ENCODE measurements at places on chromosomes 5 and 9.

DNA sequence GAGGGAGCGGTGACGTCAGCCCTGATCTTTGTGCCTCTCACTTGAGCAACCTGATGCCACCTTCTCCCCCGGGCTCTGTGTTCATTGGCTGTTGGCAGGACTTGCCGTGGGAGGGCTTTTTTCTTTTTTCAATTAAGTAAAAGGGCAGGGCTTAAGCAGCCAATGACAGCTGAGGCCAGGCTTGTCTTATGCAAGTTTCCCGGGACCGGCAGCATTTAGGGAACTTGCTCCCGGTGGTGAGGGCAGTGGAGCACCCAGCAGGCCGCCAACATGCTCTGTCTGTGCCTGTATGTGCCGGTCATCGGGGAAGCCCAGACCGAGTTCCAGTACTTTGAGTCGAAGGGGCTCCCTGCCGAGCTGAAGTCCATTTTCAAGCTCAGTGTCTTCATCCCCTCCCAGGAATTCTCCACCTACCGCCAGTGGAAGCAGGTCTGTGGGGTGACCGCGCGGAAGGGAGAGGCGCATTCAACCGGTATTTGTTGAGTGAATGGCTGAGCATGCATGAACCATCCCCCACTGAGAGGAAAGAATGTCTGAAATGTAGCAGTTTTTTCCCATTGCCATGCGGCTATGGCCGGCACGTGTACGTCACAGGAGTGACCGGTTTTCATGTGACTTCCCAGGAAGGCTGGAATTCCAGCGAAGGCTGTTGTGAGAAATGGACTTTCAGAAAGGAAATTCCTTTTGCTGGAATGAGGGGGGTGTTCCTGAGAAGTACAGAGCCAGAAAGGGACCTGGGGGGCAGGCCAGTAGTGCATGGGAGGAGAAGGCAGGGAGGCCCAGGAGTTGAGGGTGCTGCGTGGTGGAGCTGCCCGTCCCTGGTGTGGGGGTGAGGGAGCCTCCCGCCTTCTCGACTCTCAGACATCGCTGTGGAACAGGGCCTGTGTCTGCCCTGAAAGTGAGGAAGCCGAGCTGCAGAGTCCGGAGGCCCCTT is 29.0 kb downstream of the PTGES2 start:
- DNase-seq, result peak; percentile 89

GRCh38 chr5:96729156-96729555 is 67.0 kb downstream of the CAST start:
- no peak for DNase-seq

GRCh38 chr5:72624641-72625236 is 117.5 kb upstream of the ZNF366 start:
- DNase-seq, result no peak

DNA sequence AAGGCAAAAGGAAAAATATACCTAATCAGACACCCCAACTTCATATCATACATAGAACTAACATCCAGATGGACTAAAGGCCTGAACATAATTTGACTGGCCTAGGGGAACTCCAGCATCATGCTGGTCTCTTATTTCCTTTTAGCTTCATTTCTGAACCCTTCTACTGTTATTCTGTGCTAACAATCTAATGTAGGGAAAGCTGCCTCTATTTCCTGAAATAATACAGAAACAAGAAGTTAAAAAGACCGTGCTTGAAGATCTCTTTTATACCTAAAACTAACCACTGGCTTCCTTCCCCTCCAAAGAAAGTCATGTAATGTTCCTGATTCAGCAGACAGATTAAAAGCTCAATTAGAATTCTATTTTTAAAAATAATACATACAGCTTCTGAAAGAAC is 36.7 kb downstream of the LPAR1 start:
- DNase-seq, result no peak

GRCh38 chr5:67515020-67515689 is 318.6 kb upstream of the CD180 start:
- no peak for DNase-seq

DNA sequence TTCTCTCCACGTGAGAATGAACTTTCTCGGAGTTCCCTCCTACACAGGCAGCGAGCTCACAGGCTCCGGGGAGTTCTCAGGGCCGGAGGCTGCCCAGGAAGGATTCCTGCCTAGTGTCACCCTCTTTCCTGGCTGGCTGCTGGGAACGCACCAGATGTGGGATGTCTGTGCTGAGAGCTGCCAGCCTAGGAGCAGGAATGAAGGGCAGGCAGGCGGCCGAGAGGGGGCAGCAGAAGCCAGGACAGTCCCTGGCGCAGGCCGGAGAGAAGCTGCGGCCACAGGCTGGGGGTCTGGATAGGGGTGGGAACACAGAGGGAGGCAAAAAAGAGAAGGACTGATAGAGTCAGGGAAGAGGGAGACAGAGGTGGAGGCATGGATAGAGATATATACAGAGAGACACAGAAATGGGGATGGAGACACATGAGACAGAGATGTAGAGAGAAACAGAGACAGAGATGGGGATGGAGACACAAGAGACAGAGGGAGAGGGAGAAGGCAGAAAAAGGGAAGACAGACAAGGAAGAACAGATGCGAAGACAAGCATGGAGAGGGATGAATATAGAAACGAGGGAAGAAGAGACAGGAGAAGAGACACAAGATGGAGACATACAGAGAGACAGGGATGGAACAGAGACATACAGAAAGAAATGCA is 25.3 kb upstream of the ENHO start:
- DNase-seq, result peak; percentile 17

GRCh38 chr9:80177949-80178480 is 606.2 kb downstream of the TLE4 start:
- no peak for DNase-seq

DNA sequence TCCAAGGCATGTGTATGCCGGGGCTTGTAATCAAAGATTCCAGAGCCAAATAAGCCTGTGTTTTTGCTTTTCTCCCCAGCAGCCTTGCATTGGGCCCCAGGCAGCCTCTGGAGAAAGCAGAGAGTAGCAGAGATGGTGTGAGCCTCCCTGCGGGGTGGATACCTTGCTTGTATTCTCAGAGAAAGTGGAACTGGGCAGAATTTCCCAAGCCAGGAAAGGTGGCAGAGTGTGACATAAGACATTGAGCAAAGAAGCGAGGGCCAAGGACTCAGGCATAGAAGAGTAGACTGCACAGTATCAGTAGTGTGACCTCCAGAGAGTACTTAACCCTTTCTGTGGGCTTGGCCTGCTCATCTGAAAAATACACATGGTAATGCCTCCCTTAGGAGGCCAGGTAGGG is 1.6 kb upstream of the GSN start:
- DNase-seq, result peak; percentile 86

GRCh38 chr9:124384846-124385245 is 30.4 kb downstream of the PSMB7 start:
- no peak for DNase-seq

DNA sequence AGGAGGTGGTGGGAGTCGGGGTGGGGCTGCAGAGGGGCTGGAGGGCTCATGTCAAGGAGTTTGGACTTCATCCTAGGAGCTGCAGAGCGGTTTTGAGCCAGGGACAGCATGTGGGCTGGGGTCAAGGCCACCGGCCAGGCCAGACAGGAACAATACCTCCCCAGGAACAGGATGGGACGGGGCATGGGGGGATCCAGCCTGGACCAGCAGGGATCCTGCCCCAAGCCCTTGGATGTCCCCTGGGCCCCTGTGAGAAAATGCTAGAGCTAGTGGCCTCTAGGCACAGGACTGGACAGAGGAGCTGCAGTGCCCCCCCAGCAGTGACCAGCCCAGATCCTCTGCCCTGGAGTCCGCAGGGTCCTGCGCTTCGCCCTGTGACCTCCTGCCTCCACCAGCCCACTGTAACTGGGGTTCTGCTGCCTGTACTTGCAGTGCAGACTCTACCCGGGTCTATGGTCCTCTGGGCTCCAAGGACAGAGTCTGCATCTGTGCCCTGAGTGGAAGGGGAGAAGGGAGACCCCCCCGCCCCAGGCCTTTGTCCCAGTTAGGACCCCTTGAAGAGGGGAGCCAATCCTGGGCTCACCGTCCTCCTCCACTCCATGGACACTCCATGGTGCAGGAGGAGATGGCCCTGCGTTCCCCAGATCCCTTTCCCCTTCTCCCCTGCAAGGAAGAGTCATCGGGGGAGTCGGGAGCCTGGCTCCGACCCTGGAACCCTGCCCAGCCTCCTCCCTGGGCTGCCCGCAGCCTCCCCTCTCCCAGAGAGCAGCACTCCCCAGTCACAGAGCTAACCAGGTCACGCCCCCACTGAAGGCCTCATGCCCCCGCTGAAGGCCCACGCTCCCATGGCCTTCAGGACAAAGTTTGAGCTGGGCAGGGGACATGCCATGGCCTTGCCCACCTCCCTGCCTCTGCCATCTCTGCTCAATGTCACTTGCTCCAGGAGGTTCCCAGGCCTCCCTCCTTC is 3.0 kb upstream of the MXD3 start:
- DNase-seq, result no peak

Measured in HL-60 (cell line).